ENCODE measurements at places on chromosomes 4 and X.

GRCh38 chrX:150085881-150086280 lies 147.6 kb upstream of the EOLA2 start:
- DNase-seq: no peak

GRCh38 chrX:20499763-20500162 lies 233.1 kb upstream of the RPS6KA3 start:
- no peak for DNase-seq

DNA sequence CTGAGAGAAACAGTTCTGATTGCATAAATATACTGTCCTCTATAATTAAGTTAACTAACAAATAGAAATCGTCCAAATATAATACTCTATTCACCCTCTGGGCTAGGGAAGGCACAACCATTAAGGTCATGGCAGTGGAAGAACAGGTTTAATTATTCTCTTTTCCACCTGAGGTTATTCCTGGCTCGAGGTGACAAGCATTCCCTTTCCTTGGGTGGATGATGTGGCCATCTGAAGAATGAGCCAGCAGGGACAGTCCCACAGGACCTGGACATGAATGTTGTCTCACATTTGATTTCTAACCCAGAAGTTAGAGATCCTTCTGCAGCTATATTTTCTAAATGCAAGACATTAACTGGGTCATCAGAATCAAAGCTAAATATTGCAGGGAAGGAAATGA lies 5.5 kb downstream of the IBSP start:
- no peak for DNase-seq

DNA sequence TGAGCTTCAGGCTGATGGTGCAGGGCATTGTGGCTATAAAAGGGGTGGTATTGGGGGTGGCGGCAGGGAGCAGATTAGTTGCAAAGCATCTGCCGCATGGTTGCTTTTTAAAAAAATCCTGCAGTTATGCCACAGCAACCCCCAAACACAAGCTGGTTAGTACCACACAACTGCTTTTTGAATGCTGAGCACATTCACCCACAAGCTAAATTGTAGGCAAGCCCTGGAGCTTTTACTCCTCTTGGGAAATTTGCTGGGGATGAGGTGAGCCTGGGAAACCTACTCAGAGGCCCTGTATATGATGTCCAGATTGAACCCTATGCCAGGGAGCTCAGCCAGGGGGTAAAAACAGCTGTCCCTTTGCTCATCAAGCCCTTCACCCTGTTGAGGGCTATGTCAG lies 33.8 kb upstream of the TRIM2 start:
- no peak for DNase-seq

- no peak for DNase-seq
These were observed 41.8 kb upstream of the AP1AR start for GRCh38 chr4:112189754-112190153.

- DNase-seq: no peak
These were observed 83.6 kb downstream of the MAML3 start for GRCh38 chr4:140070366-140070765.

- DNase-seq: no peak
These were observed 380.8 kb downstream of the BCOR start for GRCh38 chrX:39716802-39717540.

DNA sequence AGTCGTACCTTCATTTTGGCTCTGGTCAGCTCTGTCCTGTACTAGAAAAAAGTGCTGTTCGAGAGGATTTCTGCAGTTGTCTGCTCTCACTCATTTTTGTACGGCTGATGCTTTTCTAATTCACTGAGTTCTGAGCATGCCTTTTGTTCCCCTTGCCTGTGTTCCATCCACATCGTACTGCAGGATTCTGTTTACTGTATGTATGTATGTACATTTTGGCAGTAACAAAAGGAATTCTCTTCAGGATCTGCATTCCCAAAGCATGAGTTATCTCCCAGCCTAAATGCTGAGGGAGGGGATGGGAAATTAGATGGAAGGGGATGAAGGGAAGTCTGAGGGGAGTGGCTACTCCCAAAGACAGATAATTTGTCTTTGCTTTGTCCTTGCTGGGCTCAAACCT lies 87.6 kb downstream of the GBA3 start:
- no peak for DNase-seq

- DNase-seq: no peak
These were observed 630.4 kb upstream of the FTHL17 start for GRCh38 chrX:31702222-31702621.

GRCh38 chrX:128156204-128156603 lies 104.0 kb upstream of the ACTRT1 start:
- DNase-seq: no peak

DNA sequence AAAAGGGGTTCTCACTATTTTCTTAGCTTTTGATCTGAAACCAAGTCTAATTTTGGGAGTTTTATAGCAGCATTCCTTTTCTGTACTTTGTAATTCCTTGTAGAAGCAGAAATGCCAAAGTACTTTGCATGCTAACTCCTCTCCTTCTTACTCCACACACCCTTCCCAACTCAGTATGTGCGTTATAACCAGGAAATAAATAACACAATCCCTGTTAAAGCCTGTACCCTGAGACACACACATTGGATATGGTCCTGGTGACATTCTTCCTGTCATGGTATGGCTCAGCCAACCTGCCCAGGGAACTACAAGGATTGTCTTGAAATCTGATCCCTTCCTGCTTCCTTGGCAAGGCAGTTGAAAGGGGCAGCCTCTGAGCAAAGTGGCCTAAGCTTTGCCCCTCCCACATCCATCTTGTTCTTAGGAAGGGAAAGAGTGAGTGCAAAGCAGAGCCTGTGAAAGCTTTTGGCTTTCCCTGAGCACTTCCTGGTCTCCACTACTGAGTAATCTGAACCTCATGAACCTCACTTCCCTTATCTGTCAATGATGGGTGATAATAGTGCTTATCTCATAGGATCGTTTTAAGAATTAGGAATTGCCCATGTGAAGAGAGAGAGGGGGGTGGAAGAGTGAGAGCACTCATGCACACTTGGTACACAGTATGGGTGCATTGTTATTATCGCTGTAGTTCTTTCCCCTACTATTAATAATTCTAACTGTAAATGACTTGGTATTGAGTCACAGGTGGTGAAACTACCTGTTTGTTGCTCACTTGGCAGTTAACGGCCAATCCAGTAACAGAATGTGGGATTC lies 109.3 kb downstream of the AFF2 start:
- no peak for DNase-seq

- DNase-seq: no peak
These were observed 16.0 kb upstream of the FGF16 start for GRCh38 chrX:77431227-77431626.

Data from cerebellar nuclear complex (tissue), 1 donor.